ENCODE measurements at places on chromosomes 16 and 17.

DNA sequence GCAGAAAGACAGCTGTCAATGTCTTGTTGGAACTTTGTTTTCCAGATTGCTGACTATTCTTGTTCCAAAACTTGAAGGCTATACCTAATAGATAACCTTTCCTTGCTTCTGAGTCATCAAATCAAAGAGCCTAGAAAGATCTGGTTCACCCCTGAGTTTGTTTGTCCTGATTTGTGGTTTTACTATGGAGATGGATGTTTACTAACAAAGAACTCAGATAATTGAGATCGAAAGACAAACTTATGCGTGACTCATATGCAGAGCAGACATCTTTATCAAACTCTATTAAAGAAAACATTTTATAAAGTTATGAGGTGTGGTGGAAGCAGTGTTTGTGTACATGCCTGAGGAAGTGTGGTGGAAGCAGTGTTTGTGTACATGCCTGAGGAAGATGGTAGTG is 311.1 kb upstream of the TBX2 start:
- DNase-seq = no peak

DNA sequence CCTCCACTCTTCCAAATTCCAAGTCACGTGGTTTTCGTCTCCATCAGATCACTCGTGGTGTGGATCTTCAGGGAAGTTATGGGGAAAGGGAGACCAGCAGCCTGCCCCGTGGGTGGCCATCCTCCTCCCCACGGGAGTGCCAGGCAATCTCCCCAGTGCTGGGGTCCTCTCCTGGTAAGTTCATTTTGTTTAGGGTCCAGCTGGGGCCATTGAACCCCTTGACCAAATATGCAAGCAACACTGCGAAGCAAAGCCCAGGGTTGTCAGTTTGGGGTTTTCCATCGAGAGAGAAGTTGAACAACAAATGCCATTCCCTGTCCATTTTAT is 4.1 kb upstream of the LCMT1 start:
- no peak for DNase-seq

GRCh38 chr17:17140590-17140980 is 65.5 kb downstream of the PLD6 start:
- DNase-seq = no peak

- DNase-seq = no peak
Measured at GRCh38 chr17:27613433-27613832, 17.6 kb upstream of the LGALS9 start.

- DNase-seq = no peak
Measured at GRCh38 chr17:14321476-14321949, 20.6 kb downstream of the HS3ST3B1 start.

GRCh38 chr16:10250137-10250828 is 68.1 kb upstream of the GRIN2A start:
- DNase-seq = no peak

DNA sequence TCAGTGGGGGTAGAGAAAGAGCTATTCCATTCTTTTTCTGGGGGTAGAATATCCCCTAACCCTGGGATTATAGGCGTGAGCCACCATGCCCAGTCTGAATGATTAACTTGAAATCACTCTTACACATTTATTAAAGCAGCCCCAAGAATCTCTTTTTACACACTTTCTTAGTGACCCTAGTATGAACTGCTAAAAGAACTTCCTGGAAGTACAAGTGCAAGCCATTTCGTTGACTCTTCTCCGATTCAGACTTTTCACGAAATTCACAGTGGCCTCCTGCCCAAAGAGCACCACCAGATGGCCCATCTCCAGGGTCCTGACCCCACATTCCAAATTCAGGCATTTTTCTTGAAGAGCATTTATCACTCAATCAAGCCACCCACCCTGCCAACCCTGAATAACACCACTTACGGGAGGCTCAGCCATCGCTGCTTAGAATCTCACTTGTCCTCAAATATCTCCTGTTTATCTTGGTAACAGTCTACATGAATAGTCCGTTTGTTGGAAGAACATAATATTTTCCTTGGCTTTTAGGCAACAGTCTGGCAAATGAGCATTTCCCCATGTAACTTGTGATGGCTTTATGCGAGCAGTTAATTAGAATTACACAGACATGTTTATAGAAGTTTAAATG is 28.0 kb downstream of the ZNF423 start:
- no peak for DNase-seq

GRCh38 chr17:72267601-72268000 is 146.8 kb downstream of the SOX9 start:
- no peak for DNase-seq

GRCh38 chr17:6356562-6356961 is 78.4 kb downstream of the AIPL1 start:
- DNase-seq = no peak

DNA sequence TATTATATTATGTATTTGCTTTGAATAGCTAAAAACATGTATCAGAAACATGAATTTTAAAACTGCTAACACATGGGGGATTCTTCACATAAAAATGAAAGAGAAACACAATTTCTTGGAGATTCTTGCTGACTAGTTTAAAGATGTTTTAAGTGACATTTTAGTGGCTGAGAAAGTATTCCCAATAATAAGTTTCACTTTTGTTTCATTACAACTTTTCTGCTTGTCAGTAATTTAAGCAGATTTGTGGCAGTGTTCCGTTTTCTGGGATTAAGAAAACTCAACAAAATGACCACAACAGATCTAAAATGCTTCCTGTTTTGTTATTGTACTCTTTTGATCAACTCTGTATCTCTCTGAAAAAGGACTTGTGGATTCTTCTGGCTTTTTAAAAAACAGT is 75.9 kb downstream of the NLK start:
- no peak for DNase-seq

GRCh38 chr17:31067691-31068184 is 27.0 kb upstream of the NF1 start:
- DNase-seq = no peak

GRCh38 chr16:622920-623280 is 7.9 kb upstream of the WFIKKN1 start:
- no peak for DNase-seq

DNA sequence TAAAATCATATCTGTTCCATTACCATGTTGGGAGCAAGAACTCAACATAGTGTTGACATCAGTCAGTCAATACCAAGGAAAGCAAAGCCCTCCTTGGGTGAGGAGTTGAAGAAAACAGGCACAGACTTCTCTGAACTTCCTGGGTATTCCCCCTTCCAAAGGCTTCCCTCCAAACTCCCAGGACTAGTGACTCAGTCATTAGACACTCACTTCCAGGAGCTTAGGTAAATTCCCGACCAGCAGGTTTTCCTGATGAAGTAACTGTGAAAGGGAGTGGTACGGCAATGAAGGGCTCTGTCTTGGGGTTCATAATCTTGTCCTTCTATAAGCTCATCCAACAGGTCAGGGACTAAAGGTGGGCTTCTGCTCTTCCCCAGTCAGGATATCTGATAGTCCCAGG is 293.8 kb upstream of the AXIN2 start:
- no peak for DNase-seq

GRCh38 chr17:40515011-40515410 is 13.6 kb upstream of the TNS4 start:
- DNase-seq = no peak

DNA sequence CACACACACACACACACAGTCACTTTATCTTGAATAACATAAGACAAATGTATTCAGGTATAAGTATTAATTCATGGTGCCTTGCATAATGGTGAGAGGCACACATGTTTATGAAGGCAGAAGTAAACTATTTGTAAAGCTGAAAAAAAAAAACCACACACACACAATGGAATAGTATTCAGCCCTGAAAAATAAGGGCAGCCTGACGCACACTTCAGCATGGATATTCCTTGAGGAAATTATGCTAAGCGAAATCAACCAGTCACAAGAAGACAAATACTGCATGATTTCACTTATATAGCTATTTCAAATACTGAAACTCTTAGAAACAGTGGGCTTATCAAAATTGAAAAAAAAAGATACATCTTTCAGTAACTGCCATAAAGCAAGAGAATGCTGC is 200.2 kb upstream of the RBFOX1 start:
- DNase-seq = no peak

All from stimulated activated CD8-positive, alpha-beta memory T cell treated with anti-CD3 and anti-CD28 coated beads, Interleukin-7, amount 100 ng/mL, for 1 hour (primary cell).